Activated CD4-positive, alpha-beta T cell treated with anti-CD3 and anti-CD28 coated beads for 1 hour (primary cell): ENCODE measurements at places on chromosomes 5 and 9.

- DNase-seq, result no peak
These were observed 316.2 kb upstream of the HAPLN1 start for GRCh38 chr5:84036842-84037241.

- DNase-seq, result no peak
These were observed 112.6 kb upstream of the MTAP start for GRCh38 chr9:21689854-21690253.

DNA sequence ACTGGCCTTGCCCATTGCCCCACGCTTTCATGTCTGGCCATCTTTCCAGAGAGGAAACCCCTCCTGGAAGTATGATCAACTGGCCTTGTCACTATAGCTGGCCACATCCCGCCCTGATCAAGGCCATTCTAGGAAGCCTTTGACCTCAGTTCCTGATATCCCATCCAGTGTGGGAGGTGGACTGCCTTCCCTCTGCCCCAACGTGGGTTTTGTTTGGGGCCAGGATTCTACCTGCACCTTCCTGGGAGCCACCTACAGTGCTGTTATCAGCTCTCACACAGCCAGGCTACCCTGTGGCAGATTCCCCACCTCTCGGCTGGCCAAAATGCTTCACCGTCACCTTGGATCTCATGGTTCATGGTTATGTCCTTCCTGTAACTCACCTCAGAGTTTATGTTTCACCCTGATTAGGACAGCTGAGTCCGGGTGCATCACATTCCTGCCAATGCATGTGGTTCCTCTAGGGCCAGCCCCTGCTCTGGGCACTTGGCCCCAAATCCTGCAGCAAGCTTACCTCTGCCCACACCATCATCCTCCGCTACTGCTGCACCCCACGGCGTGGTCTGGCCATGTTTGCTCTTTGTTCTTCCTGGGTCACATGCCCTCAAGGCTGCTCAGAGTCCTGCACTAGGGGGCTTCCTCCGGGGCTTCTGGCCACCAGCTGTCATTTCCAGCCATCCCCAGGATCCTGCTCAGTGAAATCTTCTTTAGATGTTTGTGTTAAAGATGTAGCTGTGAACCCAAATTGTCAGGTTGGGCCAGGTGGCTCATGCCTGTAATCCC, 24.2 kb upstream of the S1PR3 start:
- DNase-seq, result no peak

GRCh38 chr5:3197304-3198073, 398.1 kb upstream of the IRX1 start:
- no peak for DNase-seq

- no peak for DNase-seq
These were observed 226.6 kb upstream of the SLC24A2 start for GRCh38 chr9:20015427-20015931.

GRCh38 chr5:59722874-59723273, 170.7 kb downstream of the PDE4D start:
- no peak for DNase-seq

DNA sequence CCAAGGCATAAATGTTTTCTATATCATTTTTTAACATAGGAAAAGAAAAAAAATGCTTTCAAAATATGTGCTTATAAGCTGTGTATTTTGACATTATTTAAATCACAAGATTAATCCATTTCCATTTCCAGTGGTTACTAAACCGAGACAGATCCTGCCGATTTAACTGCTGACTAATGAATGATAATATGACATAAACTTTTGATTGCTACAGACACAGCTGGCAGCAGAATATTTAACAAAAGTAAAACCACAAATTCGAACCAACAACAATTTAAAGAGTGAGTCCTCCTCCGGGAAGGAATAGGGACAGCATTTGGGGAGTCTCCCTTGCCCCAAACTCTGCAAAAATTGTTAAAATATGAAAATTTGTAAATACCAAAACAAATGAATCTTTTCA, 401.3 kb upstream of the DAB2 start:
- no peak for DNase-seq
